ENCODE measurements at places on chromosomes 4 and X.

DNA sequence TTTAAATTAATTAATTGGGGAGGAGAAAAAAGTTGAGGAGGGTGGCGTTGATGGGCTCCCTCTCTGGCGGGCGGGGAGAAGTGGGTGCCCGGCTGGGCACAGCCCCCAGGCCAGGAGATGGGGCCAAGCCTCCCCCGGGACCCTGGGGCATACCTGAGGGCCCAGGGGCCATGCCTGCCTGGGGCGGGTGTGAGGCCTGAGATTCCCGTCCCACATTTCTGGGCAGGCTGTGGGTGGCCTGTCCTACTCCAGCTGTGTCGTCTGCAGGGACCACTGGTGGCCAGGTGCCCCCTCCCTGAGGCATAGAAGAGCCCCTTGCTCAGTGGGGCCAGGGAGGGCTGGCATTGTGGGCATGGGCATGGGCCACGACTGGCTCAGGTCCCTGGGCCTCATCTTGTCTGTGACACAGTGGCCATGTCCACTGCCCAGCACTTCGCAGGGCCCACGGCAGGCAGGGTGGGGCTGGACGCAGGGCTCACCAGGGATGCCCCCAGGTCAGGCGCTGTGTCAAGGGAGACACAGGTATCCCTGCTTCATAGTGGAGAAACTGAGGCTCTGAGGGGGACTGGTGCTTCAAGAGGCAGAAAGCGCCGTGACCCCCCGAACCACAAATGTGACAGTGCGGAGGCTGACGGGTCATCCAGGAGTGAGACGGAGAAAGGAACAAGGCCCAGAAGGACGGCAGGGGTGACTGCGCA lies 60.1 kb downstream of the FAM53A start:
- no peak for DNase-seq

DNA sequence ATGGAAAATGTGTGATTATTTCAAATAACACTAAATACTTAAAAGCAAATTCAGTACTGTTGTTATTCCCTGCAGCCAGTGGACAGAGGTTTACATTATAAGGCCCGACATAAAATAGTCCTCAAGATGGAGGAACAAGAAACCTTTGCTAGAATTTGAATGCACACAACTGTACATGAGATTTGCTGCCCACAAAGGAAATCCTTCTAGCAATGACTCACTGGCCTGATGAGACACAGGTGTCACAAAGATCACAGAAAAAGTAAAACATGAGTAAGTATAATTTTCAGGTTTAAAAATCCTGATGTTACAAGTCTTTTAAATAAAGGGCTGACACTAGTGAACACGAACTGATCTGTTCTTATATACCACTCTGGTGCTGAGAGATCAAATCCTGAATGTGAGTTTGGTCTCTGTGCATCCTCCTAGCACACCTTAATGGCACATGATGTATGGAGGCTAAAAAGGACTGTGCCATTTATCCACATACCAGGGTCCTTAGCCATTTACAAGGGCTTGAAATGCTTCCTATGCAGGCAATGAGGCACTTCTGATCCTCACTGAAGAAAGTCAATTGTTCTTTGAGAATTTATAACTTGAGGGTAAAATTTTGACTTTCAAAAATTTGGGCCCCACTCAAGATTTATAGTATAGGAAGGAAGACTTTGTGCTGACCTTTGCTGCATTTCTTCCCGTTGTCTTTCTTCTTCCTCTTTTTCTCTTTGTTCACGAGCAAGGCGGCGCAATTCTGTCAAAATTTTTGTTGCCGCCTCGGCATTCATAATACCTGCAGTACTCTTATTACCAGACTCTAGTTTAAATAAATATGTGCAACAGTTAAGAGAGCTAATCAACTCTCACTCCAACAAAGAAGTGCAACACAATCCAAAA lies 23.0 kb downstream of the MAP7D3 start:
- no peak for DNase-seq

DNA sequence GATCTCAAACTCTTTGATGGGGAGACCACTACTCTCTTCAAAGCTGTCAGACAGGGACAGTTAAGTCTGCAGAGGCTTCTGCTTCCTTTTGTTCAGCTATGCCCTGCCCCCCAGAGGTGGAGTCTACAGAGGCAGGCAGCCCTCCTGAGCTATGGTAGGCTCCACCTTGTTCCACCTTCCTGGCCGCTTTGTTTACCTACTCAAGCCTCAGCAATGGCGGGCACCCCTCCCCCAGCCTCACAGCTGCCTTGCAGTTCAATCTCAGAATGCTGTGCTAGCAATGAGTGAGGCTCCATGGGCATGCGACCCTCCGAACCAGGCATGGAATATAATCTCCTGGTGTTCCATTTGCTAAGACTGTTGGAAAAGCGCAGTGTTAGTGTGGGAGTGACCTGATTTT lies 42.1 kb upstream of the UGT2B10 start:
- DNase-seq: no peak

- DNase-seq: peak; percentile 54
Measured at GRCh38 chr4:128663325-128663724, 146.2 kb upstream of the JADE1 start.

DNA sequence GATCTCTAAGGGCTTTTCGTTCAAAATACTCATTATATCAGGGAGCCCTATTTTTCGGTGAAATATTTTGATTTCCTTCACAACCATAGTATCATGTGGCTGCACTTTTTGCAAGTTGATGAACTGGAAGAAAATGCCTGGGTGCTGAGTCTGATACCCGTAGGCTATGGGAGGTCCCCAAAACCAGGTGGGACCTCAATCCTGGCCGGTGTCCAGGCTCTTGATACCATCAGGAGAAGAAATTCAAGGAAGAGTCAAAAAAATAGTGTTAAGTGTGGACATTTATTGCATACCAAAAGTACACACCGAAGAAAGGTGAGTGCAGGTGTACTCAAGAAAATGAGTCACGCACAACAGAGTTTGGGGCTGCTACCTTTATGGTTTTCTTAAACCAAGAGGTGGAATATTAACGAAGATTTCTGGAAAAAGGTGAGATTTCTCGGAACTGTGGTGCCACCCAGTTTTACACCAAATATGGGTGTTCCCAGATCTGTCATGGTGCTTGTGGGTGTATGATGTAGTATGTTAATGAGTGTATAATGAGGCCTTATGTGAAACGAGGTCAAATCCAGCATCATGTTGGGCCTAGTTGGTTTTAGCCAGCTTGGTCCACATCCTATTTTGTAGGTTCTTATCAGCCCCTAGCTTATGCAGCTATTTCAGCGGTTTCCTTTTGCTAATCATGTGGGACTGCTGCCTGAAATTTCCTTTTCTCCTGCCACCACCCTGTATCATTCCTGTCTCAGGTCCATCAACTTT lies 29.9 kb downstream of the VCX2 start:
- no peak for DNase-seq

DNA sequence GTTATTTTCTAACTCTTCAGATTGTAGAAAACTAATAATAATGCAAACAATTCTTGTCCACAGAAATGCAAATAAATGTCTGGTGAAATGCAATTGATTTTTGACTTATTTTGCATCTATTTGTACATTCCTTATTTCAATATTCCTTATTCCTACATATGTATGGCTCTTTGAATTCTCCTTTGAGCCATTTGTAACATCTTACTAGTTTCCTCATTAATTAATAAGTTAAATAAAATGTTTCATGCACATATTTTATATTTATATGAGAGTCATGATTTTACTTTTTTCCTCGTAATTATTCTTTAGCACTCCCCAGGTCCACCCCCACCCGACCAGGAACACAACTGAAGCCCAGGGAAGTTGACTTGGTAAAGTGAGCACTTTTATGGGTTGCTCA lies 2.7 kb upstream of the FTHL17 start:
- DNase-seq: no peak

DNA sequence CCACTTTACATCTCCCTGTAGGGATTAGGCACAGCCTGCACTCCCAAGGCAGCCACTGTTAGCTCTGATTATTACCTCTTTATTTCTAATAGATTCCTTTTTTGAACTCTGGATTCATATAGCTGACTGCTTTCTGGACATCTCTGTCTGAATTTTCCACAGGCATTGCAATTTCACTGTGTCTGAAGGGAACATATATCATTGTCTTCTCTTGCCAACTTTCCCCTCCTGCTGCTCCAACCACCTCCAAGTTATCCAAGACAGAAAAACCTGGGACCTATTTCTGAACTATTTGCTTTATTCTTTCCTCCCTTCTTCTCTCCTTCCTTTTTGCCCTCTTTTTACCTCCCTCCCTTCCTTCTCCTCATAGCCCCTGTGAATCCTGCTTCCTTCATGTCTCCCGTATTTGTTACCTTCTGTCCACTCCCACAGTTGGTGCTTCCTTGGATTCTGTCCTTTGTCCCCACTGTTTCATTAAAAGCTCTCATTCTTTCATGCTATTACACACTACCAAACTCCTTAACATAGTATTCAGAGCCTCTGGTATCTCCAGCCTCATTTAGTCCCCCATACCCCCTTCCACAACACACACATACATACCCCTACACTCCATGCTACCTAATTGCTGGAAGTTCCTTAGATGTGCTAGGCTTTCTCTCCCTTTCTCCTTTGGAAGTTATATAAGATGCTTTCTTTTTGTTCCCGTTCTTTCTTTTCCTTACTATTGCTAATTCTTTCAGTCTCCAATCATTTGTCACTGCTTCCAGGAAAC lies 34.7 kb downstream of the FGF2 start:
- no peak for DNase-seq

- no peak for DNase-seq
Measured at GRCh38 chr4:9936129-9936644, 85.1 kb downstream of the SLC2A9 start.

- no peak for DNase-seq
Measured at GRCh38 chr4:8194306-8195242, 4.5 kb upstream of the SH3TC1 start.

DNA sequence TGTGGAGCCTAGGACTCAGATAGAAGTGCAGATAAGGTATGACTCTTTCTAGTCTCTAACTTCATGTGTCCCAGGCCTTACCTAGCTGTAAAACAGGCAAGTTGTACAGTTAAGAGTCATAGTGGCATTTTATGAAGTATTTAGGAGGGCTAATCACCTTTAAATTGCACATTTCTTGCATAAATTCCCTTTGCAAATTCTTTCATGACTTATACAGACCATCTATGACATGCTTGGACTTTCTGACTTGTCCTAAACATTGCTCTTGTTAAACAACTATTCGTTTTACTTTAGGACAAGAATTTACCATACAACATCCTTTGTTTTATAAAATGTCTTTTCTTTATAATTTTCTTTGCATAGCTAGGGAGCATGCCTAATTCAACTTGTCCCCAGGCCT lies 7.8 kb upstream of the RRAGB start:
- no peak for DNase-seq

DNA sequence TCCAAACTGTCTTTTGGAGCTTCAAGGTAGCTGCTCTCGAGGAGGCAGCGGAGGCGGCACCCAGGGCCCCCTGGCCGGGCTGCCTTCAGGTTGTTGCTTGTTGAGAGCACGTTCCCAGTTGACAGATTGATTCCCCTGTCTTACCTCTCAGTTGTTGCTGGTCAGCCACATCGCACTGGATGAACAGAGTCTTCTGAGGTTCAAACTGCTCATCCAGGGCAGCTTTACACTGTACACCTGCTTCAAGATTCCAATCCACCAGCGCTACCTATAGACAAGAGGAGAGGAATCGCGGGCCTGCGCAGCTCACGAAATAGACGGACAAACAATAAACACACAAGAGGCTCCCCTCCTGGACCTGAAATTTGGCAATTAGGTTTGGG lies 497 bp downstream of the HPGD start:
- no peak for DNase-seq

- DNase-seq: no peak
Measured at GRCh38 chr4:106418444-106418843, 49.9 kb upstream of the GIMD1 start.

GRCh38 chrX:11472879-11473278 lies 179.7 kb downstream of the AMELX start:
- DNase-seq: no peak

GRCh38 chrX:19627533-19627932 lies 112.2 kb upstream of the MAP3K15 start:
- DNase-seq: no peak

GRCh38 chrX:154549766-154550165 lies 2.3 kb downstream of the IKBKG start:
- no peak for DNase-seq

DNA sequence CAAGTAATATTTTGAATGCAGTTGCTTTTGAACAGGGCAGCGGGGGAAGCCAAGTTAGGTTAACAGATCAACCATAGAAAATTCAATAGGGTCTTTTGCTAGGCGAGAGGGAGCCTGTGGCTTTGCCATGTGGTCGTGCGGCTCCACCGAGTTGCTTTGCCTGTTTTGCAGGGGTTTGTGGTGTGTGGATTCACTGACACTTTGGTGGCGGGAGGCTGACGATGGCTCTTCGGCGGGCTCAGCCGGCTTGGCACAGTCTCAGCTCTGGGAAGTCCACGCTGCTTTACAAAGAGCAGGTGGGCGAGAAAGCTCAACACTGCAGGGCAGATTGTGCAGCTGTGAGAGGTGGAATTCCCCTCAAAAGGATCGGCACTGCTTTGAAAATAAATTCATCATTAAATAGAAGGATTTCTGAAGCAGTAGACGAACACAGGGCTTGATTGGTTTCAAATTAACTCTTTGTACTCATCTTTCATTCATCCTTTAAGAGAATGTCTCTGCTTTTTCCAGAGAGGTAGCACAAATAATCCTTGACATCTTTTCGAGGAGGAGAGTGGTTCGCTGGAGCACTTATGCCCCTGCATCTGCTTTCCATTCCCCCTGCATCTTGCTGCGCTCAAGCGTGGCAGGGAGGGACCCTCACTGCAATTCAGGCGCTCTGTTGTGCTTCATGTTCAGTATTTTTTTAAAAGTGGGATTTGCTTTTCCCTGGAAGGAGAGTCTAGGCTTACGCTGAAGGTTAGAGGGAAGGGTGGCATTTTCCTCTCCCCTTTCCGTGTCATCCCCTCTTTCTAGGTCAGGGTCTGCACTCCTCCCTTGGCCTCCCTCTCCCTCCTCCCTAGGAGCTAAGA lies 201.8 kb upstream of the LEF1 start:
- DNase-seq: no peak

All from breast epithelium (tissue), 4 donors.